Dermis blood vessel endothelial cell (primary cell): ENCODE measurements at places on chromosomes 5 and 9. TPM values are rescaled to one million over a fixed set of nuclear protein-coding genes. Genes with fewer than 3 reads are reported as not detected.

DNA sequence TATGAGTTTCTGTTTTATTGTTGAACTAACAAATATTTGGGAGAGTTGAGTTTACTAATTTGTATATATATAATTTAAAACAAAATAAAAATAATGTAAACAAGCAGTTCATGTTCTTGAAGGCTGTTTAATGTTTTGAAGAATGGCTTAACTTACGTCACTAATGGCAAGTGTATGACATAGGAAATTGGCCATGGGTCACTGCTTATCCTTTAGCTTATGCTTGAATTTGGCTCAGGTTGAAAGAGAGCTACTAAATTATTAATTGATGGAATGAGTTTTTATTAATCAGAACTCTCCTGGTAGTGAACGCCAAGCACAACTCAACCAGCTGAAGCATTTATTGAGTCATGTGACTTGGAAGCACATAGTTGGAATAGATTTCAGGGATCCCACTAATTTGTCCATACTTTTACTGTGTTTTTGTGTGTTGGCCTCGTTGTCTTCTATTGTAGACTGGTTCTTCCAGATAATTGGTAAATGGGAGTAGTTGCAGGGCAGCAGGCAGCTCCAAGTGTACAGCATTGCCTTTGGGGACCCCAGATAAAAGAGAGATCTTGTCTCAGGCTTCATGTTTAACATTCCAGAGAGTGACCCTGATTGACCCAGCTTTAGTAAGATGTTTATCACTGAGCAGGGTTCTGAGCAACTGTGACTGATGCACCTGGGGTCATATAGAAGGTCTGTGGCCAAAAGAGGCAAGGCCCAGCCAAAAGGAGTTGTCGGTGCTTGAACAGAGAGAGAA is 13.5 kb downstream of the C5orf58 start:
- no peak for DNase-seq

GRCh38 chr9:6968271-6968670 is 210.5 kb downstream of the KDM4C start:
- DNase-seq = no peak

The HRCT1 gene
- total RNA-seq = 0.93 and 2.6 TPM in 2 replicates

The WDR38 gene
- total RNA-seq = not detected in 2 replicates

The FRRS1L gene
- under 0.01 and 0.05 TPM in 2 replicates for total RNA-seq

- peak; percentile 41 for DNase-seq
Measured at GRCh38 chr5:149860801-149861322, 83.7 kb downstream of the PDE6A start.

DNA sequence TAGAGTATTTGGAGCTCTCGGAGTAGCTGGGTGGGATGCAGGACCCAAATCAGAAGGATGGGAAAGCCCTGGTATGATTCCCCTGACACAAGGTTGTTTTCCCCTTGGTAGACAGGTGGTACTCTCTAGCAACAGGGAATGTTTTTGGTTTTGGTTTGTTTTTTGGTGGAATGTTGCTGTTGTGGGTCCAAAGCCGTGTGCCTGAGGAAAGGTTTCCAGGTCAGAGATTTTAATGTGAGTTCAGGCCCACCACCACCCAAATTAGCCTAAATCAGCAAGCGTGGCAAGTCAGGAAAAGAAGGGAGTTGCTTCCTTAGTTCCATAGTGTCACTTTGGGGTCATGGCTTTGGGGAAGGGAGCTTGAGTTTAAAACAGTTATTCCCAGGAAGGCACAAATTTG is 385.5 kb downstream of the RAB3C start:
- no peak for DNase-seq

The BNC2 gene
- 8.6 and 12.1 TPM in 2 replicates for total RNA-seq

GRCh38 chr5:18497089-18497488 is 862.8 kb downstream of the TAF11L14 start:
- DNase-seq = no peak

The RNF208 gene
- 0.14 TPM in 1 of 2 replicates, not detected in the other for total RNA-seq

The LCN6 gene
- 0.68 TPM in 1 of 2 replicates, not detected in the other for total RNA-seq

The TMEM252 gene
- total RNA-seq = 0.51 TPM in 1 of 2 replicates, not detected in the other

DNA sequence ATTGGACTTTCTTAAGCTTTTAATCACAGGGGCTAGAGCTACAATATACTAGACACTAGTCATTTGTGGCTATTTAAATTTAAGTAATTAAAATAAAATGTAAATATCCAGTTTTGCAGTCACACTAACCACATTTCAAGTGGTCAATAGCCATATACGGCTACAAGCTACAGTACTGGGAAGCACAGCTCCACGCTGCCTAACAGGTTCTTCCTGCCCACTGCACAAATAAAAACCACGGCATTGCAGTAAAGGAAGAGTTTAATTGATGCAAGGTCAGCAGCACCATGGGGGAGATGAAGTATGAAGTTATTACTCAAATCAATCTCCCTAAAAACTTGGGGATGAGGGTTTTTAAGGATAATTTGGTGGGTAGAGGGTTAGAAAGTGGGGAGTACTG is 134.1 kb downstream of the LURAP1L start:
- DNase-seq = no peak

GRCh38 chr9:16475996-16476395 is 394.5 kb downstream of the BNC2 start:
- DNase-seq = no peak

The PCDHGB5 gene
- total RNA-seq = 11.9 and 16.7 TPM in 2 replicates

GRCh38 chr5:54194318-54194717 is 116.1 kb downstream of the ARL15 start:
- no peak for DNase-seq

The DUSP1 gene
- total RNA-seq = 105 and 303 TPM in 2 replicates

GRCh38 chr5:82348784-82349425 is 70.8 kb upstream of the RPS23 start:
- DNase-seq = no peak

DNA sequence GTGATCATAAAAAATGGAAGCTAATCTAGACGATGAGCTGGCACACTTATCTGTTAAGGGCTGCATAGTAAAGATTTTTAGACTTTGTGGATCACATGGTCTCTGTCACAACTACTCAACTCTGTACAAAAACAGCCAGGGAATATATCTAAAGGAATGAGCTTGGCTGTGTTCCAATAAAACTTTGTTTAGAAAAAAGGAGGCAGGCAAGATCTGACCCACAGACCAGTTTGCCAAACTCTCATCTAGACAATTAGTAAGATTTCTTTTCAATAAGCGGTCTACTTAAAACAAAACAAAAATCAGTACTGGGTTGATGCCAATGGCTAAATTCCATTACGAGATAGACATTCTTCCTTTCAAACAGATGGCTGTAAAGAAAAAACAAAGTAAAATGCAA is 53.0 kb upstream of the RETREG1 start:
- peak; percentile 79 for DNase-seq

The DHX29 gene
- total RNA-seq = 21.6 and 39.5 TPM in 2 replicates

DNA sequence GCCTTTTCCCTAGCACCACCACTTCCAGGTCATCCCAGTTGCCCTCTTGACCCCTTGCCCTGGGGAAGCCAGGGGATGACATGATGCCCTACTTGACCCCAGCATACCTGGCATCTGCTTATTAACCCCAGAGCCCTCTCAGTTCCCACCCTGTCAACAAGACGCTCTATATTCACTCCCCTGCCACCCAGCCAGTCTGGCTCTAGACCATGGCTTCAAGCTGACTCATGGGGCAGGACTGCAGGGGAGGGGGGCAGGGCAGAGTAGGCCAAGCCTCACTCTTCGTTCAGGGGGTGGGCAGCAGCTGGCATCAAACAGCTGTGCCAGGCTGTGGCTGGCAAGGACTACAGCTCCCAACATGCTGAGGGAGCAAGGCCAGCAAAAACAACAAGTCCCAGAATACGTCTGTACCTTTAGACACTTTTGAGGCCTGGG is 5.3 kb downstream of the ATOSB start:
- DNase-seq = peak; percentile 68

DNA sequence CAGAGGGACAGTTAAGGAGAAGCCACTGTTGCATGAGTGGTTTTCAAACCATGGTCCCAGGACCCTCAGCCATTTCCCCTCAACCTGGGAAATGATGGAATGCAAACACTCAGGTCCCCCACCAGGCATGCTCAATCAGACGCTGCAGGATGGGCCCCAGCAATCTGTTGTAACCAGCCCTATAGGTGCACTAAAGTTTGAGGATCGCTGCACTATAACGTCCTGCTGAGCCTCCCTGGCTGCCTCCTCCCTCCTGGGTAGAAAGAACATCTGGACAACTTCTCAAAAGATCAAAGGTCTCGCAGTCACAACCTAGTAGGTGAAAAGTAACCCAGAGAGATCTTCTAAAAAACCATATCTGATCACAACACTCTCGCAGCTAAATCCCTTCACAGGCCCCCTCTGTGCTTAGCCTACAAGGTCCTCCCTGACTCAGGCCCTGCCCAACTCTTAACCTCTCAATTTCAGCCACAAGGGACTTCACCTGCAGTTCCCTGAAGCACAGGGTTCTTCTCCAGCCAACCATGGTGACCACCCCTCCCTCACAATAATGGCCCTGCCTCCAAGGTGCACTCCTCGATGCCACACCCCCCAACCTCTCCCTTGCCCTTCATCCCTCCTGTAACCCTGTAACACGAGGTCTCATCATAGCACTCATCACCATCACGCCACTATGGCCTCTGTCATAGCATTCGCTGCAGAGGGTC is 3.5 kb downstream of the SHB start:
- DNase-seq = no peak

The FOXD4L4 gene
- 0.09 and 0.17 TPM in 2 replicates for total RNA-seq

DNA sequence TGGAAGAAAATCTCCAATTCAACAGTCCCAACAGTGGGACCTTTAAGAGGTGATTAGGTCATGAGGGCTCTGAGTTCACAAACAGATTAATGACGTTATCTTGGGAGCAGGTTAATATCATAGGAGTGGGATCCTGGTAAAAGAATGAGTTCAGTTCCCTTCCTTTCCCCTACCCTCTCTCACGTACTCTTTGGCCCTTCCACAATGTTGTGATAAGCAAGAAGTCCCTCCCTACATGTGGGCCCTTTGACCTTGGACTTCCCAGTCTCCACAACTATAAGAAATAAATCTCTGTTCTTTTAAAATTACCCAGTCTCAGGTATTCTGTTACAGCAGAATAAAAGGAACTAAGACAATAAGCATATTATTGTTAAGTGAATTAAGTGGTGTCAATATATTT is 37.8 kb downstream of the SLC38A9 start:
- no peak for DNase-seq

The PRR7 gene
- 4.5 and 4.8 TPM in 2 replicates for total RNA-seq

The SLC25A2 gene
- 0.09 and 0.34 TPM in 2 replicates for total RNA-seq

GRCh38 chr5:83844449-83845068 is 123.9 kb upstream of the HAPLN1 start:
- no peak for DNase-seq

GRCh38 chr5:82359272-82359671 is 81.1 kb upstream of the RPS23 start:
- DNase-seq = no peak

The JAKMIP2 gene
- not detected in 2 replicates for total RNA-seq

The LNPEP gene
- 48.3 and 57.9 TPM in 2 replicates for total RNA-seq

DNA sequence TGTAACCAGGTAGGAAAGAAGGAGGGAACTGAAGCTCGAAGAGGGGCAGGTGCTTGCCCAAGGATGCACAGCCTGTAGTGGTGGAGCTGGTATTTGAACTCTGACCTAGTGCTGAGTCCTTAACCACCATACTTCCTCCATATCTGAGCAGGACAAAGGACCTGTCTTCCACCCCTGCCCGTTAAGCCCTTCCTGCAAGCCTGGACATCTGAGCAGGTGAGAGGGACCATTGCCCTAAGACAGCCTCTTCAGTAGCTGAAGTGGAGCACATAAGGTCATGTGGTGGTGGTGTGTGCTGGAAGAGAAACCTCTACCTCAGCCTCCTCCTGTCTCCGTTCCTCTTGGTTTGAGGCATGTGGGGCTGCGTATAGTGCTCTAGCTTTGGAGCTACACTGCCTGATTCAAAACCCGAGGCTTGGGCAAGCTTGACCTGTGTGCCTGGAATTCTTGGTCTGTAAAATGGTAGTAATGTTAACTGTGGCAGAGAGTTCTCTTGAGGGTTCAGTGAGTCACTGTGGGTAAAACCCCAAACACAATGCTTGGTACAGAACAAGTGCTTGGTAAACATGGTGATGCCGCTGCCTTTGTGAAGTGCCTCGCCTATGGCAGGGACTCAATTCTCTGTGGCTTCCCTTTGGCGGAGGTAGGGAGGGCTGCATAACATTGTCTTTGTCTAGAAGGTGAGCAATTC is 7.4 kb downstream of the GALNT10 start:
- DNase-seq = peak; percentile 40

DNA sequence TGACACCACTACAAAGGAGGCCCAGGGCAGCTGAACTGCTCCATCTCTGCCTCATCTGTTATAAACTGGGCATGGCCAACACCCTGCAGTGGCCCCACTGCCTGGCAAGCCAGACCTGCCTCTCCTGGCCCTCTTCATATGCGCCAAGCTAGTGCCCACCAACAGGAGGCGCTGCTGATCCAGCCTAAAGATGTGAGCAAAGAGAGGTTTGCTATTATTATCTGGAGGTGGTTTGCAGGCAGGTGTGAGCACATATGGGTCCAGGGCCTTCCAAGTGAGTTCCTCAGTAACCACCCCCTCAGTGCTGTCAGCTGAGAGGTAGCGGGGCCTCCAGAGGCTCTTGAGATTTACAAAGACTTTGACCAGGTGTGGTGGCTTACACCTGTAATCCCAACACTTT is 232.2 kb downstream of the SYK start:
- DNase-seq = peak; percentile 51

DNA sequence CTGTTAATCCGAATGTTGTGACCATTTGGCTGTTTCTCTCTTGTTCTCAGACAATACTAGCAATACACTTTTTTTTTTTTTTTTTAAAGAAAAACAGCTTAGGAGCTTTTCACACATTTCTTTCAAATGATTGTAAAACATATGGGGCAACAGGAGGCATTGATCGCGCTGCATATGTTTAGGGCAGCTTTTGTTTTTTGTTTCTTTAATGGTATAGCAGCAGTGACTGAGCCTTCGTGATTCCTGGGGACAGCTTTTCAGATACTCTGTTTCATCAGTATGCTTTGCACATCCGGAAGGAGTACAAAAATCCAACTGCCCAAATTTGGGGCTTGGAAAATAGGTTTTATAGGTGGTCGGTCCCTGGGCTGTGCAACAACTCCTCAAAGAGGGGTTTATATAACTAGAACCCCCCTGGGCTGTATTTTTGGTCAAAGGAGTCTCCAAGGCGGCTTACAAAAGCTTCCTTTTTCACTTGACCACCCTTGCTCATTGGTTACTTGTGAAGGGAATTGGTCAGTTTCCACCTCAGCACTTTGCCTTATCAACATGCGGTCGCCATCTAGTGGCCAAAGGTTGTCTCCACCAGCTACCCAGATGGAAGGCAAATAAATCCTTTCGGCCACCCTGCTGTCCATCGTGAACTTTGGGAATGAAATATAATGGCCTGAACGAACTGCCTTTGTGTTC is 91.8 kb downstream of the PDE6A start:
- DNase-seq = peak; percentile 91
